ENCODE measurements at places on chromosomes 7 and 10. TPM values are rescaled to one million over a fixed set of nuclear protein-coding genes. Genes with fewer than 3 reads are reported as not detected.

GRCh38 chr10:132109341-132110110 is 43.8 kb downstream of the JAKMIP3 start:
- DNase-seq = no peak

DNA sequence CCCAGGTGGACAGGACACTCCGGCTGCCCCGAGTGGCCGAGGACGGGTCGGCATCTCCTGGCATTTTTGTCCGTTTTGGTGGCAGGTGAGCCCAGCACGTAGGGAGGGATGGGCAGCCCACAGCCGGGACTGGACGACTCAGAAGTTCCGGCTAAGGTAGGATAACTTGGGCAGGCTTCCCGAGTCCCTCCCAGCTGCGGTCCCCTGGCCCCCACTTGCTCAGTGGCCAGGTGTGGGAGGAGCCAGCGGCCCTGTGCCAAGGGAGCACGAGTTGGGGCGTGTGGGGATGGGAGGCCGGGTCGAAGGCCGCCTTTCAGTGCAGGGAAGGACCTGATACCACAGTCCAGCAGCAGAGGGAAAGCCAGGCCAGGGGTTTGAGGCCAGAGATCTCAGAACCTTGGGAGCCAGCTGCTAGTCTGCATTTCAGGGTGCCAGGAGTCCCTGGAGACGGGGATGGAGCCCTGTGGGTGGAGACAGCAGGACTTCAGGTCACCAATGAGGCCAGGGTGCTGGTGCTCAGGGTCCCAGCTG is 58.5 kb downstream of the PWWP2B start:
- no peak for DNase-seq

GRCh38 chr7:18939771-18940592 is 177.5 kb downstream of the TWIST1 start:
- DNase-seq = no peak

GRCh38 chr7:113636727-113637421 is 281.9 kb downstream of the PPP1R3A start:
- no peak for DNase-seq

DNA sequence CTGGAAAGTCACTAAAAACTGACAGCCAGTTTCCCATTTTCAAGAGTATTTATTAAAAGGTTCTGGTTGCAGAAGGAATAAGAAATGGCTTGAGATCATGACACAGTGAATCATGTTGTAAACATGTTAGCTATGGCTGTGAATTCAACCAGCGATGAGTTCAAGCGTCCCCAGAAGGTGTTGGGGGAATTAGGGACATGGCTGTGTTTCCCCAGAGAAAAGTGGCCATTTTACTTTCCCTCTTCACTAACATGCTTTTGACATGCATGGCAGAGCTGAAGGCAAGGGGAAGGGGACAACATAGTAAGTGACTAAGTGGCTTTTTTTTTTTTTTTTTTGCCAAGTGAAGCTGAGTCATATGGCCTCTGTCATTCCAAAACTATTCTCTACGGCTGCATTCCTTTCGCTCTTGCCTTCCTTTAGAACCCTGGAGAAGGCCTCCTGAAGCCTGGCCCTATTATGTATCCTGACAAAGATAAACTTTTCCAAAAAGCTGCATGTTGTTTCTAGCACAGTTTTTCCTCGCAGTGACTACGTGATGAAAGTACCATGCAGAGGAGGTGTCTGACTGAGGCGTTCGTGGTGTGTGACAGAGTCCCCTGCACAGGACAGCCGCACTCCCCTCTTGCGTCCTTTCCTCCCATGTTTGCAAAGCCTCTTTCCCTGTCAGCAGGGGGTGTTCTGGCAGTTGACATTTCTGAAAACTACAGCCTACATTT is 46.9 kb downstream of the EGFR start:
- DNase-seq = no peak

GRCh38 chr10:102208311-102209035 is 17.6 kb upstream of the ELOVL3 start:
- no peak for DNase-seq

- DNase-seq = no peak
Observed at GRCh38 chr7:155222061-155222460, 75.6 kb upstream of the INSIG1 start.

Gene HECW1
- total RNA-seq = not detected

Gene PRKCQ
- 0.15 TPM for total RNA-seq

Gene TFEC
- 33.1 TPM for total RNA-seq

Measured in B cell (primary cell).